ENCODE measurements at places on chromosomes 7 and 10.

DNA sequence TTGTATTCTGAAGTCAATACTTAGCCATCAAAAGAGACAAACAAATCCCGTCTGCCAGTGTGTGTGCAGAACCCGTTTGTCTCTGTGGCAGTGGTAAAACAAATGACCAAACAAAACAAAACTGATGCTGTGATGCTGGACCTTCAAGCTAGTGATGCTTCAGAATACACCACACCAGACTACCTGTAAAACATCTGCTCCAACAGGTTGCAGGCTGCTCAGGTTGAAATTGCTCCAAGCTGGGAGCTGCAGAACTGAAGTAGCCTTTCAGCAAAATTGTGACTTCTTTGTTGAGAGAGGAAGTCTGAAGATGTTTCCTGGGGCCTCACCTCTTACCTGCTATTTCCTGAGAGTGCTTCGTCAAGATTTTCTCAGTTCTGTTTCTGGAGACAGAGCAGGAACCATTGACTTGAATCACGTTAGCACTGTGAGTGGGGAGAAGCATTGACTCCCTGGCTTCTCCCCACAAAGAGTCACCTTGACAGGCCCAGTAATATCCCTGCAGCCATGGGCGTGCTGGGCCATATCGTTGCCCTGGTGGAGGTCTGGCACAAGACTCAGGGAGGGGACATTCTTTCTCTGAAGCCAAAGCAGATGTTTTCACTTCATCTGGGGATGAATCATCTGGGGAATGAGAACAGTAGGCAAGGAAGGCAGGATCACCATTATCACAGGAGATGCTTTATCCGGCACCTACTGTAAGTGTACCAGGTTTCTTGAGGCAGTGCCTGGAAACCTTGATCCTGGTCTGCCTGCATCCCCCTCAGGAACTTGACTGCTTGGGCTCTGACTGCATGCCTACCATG lies 80.2 kb downstream of the RBM20 start:
- DNase-seq: no peak

DNA sequence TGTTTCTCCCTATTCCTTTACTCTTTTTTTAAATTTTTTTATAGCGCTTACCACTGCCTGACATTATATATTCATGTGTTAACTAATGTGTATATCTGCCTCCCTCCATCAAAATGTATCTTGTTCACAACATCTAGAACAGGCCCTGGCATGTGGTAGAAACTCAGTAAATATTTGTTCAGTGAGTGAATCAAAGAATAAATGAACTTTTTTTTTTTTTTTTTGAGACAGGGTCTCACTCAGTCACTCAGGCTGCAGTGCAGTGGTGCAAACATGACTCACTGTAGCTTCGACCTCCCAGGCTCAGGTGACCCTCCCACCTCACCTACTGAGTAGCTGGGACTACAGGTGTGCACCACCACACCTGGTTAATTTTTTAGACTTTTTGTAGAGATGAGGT lies 7.5 kb upstream of the CALD1 start:
- no peak for DNase-seq

- no peak for DNase-seq
Measured at GRCh38 chr7:46927131-46927810, 654.6 kb downstream of the TNS3 start.

DNA sequence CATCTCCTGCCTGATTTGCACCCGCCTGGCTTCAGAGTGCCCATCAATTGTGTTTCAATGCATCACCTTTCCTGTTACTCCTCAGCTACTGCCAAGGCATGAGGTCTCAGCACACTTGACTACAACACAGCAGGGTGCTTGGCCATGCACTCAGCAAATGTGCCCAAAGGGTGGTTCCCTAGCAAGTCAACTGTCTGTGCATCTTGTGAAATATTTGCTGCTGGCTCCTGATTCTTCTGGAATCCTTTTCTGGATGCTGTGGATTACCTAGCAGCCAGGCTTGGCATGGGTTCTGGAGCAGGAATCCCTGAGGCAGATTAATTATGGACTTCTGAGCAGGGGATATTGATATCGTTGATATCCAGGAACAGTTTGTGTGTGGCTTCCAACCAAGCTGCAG lies 662.6 kb upstream of the MGMT start:
- no peak for DNase-seq

Data from AG10803 (cell line).